SK-MEL-5 (cell line): ENCODE measurements at places on chromosomes 6 and 20. TPM values are rescaled to one million over a fixed set of nuclear protein-coding genes. Genes with fewer than 3 reads are reported as not detected.

DNA sequence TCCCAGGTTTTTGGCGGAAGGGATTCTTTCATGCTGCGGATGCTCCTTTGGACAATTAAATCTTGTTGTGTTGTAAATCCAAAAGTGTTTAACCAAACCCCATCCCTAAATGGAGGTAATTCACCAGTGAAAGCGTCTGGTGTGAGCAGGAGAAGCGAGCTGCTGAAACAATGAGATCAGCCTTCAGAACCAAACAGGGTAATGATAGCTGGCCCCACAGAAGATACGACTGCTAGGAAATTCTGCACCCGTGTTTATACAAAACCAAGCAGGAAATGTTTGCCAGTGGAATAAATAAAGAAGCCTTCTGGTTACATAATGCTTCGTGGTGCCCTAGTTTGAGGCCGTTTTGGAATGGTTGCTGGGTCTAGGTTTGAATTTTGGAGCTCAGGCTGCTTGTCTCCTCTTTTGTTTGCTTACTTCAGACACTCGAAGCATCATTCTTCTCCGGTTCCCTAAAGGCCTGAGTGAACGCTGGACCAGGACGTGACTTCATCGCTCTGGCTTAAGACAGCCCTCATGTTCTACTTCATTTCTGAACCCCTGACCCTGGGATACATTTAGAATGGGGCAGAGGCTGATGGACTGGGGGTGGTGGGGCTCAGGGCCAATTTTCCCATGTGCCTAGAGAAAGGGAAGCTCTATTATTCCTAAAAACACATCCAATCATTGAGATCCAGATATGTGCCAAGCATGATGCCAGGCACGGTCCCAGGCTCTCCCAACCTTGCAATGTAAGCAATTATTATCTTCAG is 61.6 kb upstream of the JAG1 start:
- DNase-seq = no peak

GRCh38 chr6:41470331-41471063 is 75.7 kb upstream of the FOXP4 start:
- DNase-seq = no peak

DNA sequence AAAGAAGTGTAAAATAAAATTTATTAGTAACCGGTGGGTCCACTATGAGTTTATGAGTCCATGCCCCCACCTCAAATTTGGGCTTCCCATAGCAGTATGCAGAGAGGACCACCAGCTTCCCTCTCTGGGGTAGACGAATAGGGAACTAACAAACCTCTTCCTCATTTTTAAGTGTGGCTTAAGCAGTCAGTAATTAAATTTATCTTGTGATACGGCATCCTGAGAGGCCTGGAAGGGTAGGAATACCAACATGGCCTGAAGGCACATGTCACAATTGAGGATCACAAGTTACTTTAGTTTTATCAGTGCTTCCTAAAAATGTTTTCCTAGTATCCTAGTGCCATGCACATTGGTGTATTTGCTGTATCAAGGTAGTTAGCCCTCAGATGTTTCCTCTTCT is 239.9 kb downstream of the HIVEP2 start:
- DNase-seq = no peak

DNA sequence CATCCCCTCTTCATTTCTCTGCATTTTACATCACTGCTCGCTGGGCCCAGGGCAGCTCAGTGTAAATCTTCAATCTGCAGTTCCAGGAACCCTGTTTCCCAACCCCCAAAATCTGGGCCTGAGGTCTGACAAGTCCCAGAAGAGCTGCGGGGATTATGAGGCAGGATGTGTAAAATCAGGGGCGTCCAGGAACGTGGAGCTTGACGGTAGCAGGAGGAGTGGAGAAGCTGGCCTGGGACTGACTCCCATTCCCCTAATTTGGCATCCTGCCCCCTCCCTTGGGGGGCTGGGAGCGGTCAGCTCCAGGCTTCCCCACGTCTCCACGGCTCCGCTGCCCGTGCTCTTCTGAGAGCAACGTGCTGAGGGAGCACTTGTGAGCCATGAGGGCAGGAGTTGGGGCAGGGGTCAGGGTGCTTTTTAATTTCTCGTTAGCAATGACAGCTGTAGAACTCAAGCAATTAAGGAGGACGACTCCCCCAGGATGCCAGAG is 23.4 kb upstream of the VEGFA start:
- no peak for DNase-seq

DNA sequence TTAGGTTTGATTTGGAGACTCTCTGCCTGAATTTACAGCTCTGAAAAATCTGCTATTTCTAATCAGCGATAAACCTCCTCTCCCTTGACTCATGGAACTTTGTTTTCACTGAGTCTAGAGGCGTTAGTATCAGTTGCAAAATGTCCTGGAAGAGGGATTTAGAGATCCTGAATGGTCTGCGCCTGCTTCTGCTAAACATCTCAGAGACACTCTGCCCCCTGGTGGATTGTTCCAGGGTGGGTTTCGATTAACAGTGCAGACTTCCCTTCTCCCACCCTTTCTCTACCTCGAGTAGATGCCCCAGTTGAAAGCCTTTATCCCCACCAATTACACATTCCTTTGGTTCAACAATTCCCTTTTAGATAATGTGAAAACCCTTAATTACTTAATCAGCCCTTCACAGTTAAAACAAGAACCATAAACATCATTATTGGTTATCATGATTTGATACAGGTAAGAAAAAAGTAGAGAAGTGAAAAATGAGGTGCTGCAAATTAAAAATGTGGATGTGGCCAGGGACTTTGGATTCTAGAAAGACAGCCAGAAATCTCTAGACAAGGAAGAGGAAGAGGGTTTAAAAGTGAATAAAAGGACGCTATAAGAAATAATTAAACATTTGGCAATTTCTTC is 5.5 kb downstream of the HTR1B start:
- peak; percentile 83 for DNase-seq

DNA sequence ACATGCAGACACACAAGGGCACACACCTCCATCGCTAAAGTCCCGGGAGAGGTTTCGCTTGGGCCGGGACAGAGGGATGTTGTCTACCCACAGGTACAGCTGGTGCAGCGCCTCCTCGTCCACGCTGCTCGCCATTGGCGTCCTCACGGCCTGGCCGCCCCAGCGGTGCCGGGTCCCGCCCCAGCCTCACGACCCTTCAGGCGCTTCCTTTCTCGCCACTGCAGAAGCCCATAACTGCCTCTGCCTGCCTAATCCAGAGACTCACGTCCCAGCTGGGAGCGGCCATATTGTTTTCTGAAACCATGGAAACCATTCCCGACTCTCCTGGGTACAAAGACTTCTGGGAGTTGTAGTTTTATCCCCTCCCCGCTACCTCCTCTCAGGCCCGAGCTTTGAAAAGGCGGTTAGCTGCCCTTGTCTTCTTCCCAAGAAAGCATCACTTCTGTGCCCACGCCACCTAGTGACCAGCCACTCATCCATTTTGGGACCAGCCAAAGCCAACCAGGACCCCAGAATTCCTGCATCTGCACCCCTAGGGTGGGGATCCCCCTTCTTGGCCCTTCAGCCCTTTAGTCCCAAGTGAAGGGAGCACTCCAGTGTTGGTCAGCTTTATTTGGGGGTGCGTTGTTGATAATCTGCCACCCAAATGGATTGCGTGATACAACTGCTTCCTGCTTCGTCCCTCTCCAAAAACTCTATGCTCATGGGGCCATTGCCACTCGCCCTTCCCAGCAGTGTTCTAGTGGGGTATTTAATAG is at the start of gene SPEF1:
Gene SPEF1 (minus strand): TSS at position 296 of the 758 bp plus-strand sequence. CDS start 161 bp downstream, at position 135.
- peak; percentile 99 for DNase-seq

DNA sequence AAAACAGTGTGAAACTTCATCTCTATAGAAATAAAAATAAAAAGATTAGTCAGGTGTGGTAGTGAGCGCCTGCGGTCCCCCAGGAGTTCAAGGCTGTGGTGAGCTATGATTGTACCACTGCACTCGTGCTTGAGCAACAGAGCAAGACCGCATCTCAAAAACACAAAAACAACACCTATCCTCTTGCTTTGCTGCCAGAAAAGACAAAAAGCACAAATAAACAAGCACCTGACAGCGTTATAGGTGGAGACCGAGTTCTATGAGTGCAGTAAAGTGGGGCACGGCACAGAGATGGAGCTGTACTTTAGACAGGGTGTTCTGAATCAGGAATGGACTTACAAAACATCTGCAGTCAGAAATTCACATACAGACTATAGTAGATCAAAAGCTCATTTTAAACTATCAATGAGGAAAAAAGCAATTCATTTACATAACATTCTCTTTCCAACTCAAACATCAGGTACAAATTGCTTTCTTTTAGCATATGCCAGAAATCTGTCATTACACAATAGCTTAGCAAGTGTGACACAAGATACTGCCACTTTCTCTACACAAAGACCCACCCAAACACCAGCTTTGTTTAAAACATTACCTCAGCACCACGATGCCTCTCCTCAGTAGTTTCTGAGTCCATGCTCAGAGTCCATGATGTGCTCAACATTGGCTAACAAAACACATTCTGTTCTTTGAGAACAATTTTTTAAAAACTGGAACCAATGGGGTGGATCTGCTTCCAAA is 10.1 kb downstream of the EZR start:
- no peak for DNase-seq

DNA sequence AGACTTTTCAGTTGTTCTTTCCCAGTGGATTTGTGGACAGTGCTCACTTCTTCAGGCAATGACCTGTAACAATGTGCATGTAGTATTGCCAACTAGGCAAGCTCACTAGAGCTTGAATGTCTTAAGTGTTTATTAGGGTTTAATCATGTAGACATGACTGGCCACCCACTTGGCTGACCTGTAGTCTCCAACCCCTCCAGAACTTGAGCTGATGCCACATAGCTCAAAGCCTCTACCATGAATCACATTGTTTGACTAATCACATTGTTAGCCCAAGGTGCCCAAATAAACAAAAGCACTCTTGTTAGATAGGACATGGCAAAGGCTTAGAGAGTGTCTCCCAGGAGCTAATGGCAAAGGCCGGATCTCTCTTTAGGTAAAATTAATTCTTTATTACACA is 272.7 kb downstream of the GRIK2 start:
- peak; percentile 67 for DNase-seq

DNA sequence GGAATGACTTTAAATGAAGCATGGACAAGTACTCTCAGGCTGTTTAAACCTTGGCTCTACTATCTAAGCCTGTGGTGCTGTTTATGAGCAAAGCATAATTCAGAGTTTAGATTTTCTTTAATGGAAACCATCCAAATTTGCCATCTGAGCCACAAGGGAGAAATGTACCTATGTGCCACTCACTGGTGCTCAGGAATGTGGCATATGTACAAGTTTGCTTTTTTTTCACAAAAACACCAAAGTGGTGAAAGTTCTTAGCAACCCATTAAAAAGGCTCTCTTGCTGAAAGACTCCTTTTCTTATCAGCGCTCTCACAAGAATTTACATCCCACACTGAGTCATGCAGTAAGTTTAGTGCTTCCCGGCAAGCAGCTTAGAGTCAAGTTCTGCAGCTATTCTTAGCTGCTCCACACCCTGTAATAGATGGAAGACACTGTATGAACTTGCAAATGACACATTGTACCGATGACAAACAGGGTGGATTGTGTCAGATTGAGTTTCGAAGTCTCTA is 57.3 kb upstream of the MLIP start:
- DNase-seq = peak; percentile 65

- no peak for DNase-seq
Measured at GRCh38 chr20:19495905-19496703, 262.0 kb upstream of the RIN2 start.

DNA sequence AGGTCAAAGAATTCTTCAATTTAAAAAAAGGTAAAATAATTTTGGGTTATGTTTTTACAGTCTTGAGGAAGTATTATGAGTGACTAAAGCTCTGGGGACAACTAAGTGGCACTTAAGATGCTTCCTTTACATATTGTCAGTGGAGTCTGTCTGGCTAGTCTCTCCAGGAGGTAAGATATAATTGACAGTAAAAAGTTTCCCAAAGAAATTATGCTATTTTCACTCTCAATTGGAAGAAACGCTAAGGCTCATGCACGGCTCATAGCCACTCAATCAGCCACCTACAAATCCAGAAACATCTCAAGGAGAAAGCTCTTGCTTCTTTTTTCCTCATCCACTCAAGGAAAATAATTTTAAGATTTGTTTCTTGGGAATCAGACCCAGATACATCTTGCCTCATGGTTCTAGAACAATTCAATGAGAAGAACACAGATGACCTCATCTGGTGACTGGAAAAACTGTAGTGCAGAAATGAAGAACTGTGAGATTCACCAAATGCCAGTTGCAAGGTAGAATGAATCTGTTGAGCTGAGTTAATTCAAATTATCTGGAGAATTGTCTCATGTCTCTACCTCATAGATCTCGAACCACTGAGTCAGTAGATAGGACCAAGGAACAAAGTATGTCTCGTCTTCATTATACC is 252.9 kb downstream of the TPBG start:
- peak; percentile 6 for DNase-seq

GRCh38 chr20:22931653-22932608 is 103.2 kb upstream of the SSTR4 start:
- DNase-seq = no peak

DNA sequence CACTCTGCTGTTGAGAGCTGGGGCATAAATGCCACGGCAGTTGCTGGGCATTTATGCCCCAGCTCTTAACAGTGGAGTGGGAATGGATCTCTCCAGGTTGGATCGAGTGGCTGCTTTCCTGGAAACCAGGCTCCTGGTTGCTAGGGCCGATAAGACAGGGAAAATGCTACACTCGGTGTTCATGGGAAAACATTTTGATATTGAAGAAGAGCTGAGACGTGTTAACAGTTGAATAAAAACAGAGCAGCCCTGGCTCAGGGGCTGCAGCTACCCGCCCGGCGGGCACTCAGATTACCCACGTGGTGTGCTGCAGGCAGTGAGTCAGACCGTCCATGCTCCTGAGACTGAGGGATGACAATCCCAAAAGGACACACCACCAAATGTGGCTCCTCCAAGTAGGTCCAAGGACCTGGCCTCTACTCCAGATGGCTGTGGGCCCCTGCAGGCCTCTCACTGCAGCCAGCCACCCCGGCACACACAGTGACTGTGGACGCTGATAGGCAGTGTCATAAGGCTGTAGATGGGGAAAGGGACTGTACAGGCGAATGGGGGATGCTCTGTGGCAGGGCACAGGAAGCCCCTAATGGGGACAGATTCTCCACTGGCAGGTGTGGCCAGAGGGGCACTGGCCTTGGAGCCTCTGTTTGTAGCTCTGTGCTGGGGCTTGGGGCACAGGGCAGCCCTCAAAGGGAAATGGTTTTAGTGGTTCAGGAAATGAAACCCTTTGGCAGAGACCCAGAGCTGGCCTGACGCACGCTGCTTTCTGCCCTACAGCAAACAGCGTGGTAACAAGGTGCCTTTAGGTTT is 237.8 kb downstream of the LY86 start:
- DNase-seq = peak; percentile 73

GRCh38 chr6:89481695-89482094 is 48.7 kb downstream of the ANKRD6 start:
- DNase-seq = no peak

Gene PPARD
- 2.9 and 3.6 TPM in 2 replicates for total RNA-seq

Gene B3GAT2
- 0.03 TPM in 1 of 2 replicates, not detected in the other for total RNA-seq

Gene COL9A1
- 3.6 and 7.0 TPM in 2 replicates for total RNA-seq

Gene HLA-DMB
- 1.9 and 2.6 TPM in 2 replicates for total RNA-seq

Gene TGM3
- not detected in 2 replicates for total RNA-seq
